Hematopoietic multipotent progenitor cell treated with erythropoietin and hydrocortisone succinate and interleukin-3 and kit ligand, for 4 days (in vitro differentiated cells): ENCODE measurements at places on chromosomes 7 and 10.

DNA sequence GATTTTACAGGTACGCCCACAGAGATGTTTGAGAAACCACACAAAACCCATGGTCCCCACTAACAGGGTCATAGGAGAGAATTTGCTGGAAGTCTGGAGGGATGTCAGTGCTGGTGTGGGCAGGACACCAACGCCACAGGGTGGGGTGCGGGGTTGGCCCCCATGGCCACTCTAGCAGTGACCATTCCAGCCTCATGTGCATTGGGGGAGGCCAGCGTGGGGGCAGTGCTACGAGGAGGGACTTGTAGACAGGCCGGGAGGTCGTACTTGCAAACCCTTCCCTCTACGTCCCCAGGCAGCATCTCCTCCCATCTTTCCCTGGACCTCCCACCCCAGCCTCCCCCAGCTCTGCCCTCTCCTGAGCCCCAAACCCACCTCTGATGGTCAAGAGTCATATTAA, 34.0 kb downstream of the FOXL3 start:
- DNase-seq, result no peak

GRCh38 chr10:113854761-113855588, 514 bp downstream of the NHLRC2 start:
- peak; percentile 72 for DNase-seq

DNA sequence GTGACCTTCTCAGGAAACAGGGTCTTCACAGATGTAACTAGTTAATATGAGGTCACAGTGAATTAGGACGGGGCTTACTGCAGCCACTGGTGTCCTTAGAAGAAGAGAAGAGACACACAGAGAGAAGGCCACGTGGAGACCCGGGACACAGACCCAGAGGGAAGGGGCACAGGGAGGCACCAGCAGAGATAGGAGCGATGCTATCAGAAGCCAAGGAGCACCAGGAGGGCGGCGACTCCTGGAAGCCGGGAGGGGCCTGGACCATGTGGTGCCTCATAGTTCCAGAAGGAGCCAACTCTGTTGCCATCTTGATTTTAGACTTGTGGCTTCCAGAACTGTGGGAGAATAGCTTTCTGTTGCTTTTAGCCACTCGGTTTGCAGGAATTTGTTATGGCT, 505.9 kb downstream of the TCERG1L start:
- no peak for DNase-seq

DNA sequence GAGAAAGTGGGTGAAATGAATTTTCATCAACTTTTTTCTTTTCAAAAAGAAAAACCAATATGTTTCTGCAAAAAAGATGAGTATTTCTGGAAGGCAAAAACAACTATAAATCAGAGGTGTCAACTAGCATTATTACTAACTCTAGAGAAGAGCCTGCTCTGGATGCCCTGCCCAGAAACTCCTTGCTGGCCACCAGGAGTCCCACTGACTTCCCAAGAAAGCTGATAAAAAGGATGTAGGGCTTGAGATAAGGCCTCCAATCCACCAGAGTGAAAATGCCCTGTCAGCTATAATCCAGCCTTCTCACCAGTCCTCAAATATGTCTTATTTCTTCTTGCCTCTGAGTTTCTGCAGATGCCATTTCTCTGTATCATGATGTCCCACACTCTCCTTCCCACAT, 16.7 kb upstream of the FZD1 start:
- no peak for DNase-seq

DNA sequence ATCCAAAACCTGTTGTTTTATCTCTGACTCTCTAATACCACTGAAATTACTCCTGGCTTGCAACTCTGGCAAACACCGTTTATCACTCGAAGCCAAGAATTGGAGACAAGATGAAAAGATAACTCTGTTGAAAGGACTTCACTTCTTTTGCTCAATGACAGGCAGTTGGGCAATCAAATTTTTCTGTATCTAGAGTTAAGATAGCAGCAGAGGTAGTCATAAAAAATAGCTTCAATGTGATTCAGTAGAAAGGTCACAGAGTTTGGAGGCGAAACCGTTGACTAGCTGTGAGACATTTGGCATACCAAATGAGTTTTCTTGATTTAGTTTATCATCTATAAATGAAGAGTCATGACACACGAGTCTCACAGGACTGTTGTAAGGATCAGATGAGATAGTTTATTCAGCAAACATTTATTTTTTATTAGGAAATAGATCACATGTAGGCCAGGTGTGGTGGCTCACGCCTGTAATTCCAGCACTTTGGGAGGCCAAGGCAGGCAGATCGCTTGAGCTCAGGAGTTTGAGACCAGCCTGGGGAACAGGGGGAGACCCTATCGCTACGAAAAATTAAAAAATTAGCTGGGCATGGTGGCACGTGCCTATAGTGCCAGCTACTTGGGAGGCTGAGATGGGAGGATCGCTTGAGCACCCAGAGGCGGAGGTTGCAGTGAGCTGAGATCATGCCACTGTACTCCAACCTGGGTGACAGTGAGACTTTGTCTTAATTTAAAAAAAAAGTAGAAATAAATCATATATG, 23.6 kb downstream of the AKR1B1 start:
- peak; percentile 56 for DNase-seq

DNA sequence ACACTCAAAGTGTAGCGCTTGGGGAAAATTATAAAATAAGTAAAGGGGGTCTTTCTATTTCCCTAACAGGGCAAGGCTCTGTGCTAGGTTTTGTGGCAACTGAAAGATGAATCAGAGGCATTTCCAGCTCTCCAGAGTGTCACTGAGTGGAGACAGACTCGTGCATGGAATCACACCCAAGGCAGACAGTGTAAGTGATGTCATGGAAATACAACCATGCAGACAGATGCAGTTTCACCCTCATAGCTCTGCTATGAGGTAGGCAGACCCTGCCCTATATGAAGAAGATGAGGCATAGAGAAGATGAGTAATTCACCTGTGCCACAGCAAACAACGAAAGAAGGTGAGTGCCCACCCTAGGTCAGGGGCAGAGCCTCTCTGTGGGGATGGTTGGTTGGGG, 57.2 kb upstream of the PITRM1 start:
- no peak for DNase-seq

DNA sequence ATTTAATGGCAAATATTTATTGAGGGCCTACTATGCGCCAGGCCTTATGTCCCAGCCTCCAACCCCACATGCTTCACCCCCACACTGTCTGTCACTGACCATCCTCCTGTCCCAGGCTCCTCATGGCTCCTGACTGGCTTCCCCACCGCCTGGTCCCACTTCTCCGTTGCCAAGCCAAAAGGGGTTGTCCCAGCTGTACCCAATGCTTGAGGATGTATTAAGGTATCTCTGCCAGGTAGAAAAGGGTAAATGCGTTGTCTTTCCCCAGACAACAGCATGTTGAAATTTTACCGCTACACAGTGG, 168.8 kb upstream of the FRMD4A start:
- no peak for DNase-seq

DNA sequence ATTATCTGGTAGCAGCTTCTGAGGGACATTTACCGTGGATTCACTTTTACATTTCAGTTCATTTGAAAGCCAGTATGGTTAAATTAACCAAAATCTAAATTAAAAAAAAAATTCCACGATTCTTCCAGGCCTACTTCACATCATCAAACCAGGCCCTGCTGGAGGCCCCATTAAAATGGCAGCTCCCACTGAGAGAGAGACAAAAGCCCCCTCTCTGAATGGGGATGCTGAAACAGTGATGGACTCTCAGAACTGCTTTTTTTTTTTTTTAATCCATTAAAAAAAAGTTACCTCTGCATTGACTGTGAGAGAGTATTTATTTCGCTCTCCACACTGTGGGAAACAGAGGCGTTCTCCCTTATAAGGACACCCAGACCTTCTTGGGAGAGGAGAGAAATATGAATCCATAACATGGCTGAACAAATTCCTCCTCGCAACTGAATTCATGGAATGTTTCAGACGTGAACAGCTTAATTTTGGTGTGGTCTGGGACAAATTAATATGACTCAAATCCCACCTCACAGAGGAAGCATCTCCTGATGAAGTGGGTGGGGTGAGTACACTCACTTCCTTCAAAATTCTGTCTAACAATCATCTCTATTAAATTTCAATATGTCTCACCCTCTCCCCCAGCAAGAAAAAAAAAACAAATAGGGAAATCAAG, 73.5 kb downstream of the SAMD9 start:
- DNase-seq, result no peak

GRCh38 chr7:87000344-87000743, 59.1 kb downstream of the ELAPOR2 start:
- no peak for DNase-seq

DNA sequence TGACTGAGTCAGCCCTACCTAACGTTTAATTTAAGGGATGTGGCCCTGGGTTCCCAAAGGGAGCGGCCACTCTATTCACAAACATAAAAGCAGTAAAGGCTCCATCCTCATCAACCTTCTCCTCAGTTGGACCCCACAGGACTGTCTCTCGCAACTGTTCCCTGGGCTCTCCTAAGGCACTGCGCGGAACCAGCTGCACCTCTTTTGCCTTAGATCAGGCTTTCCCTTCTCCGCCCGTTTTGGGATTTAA, 689 bp upstream of the GTPBP4 start:
- no peak for DNase-seq

DNA sequence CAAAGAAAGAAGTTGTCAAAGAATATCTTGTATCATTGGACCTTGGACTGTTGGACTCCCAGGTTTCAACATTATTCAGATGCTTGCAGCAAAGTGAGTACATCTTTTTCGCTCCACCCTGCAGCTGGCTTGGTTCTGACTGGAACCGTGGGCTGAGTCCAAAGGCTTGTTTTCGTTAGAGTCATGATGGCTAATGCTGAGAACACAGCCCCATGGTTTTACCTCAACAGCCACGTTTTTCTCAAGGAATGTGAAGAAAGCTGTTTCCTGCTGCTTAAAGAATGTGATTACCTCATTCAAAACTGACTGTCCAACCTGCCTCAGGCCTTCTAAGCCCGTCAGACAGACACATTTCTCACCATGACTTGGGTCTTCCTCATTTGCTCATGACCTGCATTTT, 69.5 kb downstream of the STEAP1B start:
- no peak for DNase-seq

GRCh38 chr10:130634816-130635215, 498.6 kb downstream of the GLRX3 start:
- peak; percentile 35 for DNase-seq
